ENCODE measurements at places on chromosomes 11 and 22. TPM values are rescaled to one million over a fixed set of nuclear protein-coding genes. Genes with fewer than 3 reads are reported as not detected.

ST14 gene
- polyA plus RNA-seq: 94.1 TPM

MAPK11 gene
- polyA plus RNA-seq: 0.59 TPM

MRGPRX3 gene
- not detected for polyA plus RNA-seq

DGKZ gene
- polyA plus RNA-seq: 9.0 TPM

SEPTIN3 gene
- polyA plus RNA-seq: 0.05 TPM
